ENCODE measurements at places on chromosomes 12 and 14.

GRCh38 chr12:56486694-56487093 is 1.3 kb downstream of the GLS2 start:
- DNase-seq: no peak

DNA sequence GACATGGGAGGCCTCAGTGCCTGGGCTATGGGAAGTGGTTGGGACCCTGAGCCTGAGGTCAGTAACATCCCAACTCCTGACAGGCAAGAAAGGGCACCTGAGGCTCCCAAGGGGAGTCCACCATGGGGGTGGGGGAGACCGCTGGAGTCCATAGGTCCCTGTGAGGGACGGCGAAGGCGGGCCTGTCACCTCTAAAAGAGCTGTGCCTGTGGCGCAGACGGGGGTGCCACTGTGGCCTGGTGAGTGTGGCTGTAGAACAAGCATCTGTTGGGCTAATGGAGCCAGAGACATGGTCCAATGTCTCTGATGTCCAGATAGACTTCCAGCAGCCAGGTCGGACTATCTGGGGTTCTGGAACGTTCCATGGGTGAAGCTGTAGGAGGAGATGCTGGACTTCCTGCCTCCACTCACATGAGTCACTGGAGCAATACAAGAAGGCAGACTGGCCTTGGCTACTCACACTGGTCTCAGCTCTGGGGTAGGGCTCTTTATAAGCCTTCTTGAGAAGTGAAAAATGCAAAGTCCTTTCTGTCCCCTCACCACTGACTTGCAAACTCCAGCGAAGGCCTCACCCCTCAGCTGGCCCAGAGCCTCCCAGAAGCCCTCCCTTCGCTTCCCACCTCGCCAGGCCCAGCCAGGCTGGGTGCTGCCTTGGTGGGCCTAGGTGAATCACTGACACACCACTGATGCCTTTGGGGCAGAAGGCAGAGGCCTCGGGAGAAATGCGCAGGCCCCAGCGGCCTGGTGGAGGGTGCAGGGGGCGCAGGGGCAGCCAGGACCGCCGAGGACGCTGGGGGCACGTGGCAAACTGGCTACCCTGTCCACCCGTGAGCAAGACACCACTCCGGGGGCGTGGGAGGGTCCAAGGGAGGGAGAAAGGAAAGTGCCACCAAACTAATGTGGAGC is 1.1 kb upstream of the TRAF3 start:
- DNase-seq: no peak

DNA sequence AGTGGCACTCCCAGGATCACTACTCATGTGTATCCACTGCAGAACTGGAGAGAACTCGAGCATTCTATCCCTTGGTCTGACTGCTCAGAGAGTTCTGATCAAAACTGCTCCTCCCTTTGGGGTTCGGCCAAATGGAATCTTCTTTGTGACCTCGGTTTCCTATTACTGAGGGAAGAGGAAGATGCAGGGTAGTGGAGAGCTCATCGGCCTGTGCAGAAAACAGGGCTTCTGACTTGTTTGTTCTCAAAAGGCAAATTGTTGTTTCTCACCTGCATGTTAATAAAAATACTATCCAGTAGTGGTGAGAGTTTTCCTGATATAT is 17.1 kb upstream of the AKAP6 start:
- no peak for DNase-seq

- DNase-seq: no peak
These were observed 43.3 kb upstream of the DHRS4 start for GRCh38 chr14:23910101-23910875.

DNA sequence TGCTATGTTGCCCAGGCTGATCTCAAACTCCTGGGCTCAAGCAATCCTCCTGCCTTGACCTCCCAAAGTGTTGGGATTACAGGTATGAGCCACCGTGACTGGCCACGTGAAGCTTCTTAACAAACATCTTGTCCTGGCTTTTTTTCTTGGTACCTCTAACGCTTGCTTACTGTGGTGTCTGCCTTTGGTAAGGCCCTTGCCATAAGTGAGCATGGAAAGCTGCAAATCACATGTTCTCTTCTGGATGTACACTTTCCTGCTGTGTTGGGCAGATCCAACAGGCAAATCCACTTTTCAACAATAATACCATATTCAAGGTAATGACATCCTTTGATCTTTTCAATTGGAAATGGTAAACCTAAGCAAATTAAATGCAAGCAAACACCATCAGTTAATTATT is 54.6 kb downstream of the ARF6 start:
- DNase-seq: no peak

- no peak for DNase-seq
These were observed 9.7 kb downstream of the AQP6 start for GRCh38 chr12:49982246-49983087.

Data from stimulated activated CD4-positive, alpha-beta T cell treated with anti-CD3 and anti-CD28 coated beads, Interleukin-1b, Interleukin-23, amount 100 ng/mL, for 1 hour (primary cell).